ENCODE measurements at places on chromosomes 6 and 20.

DNA sequence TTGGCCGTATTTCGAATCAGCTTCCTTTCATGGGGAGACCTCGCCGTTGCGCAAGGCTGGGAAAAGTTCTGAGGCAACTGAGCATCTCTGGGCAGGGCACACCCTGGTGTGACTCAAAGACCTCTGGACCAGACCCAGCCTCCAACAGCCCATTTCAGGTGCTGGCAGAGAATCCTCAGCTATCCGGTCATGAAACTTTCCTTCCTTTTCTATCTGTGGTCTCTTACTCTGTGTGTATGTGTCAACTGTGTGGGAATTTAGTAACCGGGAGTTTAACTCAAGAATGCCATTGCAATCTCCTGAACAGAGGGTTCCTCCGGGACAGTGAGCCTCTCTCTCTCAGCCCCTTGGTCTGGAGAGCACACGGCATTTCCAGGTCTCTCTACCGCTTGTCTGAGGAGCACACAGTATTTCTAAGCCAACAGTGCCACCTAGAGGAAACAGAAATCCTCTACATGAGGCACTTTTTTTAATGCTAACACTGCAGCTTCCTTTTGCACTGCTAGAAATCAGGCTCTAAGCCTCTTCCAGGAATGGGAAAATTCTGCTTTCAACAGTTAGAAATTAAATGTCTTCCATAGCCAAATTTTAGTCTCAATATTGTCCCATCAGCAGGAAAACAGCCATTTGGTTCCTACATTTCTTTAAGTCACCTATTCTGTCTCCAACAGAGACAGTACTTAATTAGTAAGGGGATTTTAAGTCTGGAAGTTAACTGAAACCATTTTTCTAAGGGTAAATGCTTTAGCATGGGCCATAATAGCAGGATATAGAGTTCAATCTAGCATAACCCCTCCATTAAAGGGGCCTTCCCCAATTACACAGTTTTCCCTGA lies 32.7 kb downstream of the PLN start:
- DNase-seq: no peak

- DNase-seq: peak; percentile 54
These were observed 93.2 kb downstream of the GMPR start for GRCh38 chr6:16331384-16332174.

- no peak for DNase-seq
These were observed 287.7 kb upstream of the STXBP5 start for GRCh38 chr6:146916435-146917025.

- DNase-seq: no peak
These were observed 98.0 kb downstream of the EYA2 start for GRCh38 chr20:46992640-46993035.

GRCh38 chr6:129188795-129189194 lies 305.9 kb downstream of the LAMA2 start:
- DNase-seq: no peak

DNA sequence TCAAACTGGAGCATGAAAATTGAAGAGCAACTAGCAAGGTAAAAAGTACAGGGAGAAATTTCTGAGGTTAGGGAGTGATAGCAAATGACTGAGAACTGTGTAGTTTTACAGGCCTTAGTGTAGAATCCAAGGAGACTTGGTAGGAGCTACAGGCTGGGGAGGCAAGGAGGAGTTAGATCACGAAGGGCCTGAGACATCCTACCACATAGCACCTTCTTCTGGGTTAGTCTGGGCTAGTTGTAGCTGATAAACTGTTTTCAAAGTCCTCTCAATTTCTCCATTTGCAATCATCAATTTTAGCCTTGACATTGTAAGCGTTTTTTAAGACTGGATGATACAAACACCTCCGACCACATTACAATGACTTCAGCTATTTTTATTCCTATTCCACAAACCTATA lies 209.7 kb downstream of the TMEM200A start:
- no peak for DNase-seq

DNA sequence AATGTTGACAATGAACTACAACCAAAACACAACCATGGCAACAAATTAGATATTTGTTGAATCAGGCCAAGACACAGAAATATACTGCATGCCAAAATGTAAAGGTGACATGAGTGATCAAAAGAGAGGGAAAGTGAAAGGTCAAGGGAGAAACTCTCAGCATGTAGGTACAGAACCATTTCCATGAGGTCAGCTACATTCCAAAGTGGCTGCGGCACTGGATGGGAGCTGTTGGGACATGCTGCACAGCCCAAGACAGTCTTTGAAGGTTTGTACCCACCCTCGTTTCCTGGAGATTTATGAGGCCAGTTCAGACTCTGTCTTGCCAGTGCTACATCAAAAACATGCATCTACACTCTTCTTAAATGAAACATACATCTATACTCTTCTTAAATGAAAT lies 579.9 kb downstream of the BMP2 start:
- DNase-seq: no peak

GRCh38 chr6:106084989-106085691 lies 996 bp upstream of the PRDM1 start:
- no peak for DNase-seq

- no peak for DNase-seq
These were observed 12.6 kb downstream of the SS18L1 start for GRCh38 chr20:62156254-62156556.

- no peak for DNase-seq
These were observed 281.9 kb upstream of the RNF24 start for GRCh38 chr20:4297127-4297826.

DNA sequence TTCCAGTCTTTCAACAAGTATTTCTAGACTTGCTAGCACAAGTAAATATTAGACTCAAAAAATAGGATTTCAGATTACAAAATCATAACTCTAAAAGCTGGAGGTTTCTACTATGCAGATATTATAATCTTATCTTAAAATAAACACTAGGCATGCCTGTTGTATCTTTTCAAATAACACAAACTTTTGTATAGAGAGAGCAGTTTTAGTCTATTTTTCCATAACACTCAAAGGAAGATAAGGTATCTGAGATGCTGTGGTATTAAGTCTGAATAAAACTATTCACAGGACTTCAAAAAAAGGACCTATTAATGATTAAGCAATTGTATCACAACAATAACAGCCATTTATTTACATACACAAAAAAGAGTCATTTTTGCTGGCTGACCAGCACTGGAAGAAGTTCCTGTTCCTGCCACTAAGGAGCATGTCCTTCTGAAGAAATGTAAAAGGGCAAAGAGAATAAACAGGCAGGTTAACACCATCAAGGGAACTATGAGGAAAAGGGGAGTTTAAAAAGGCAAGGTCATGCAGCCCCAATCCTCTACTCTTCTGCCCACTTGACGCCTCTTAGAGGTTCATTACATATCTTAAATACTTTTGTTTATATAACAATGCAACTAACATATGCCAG lies 39.4 kb downstream of the REPS1 start:
- no peak for DNase-seq

- DNase-seq: no peak
These were observed 140.9 kb downstream of the GRIK2 start for GRCh38 chr6:101534386-101534785.

- no peak for DNase-seq
These were observed 77.9 kb upstream of the PAK5 start for GRCh38 chr20:9916761-9917160.

GRCh38 chr6:119446609-119447008 lies 97.0 kb upstream of the MAN1A1 start:
- no peak for DNase-seq

Measured in activated T-cell treated with anti-CD3 and anti-CD28 coated beads, Interleukin-2, amount 50 U/mL, for 48 hours (primary cell).